ENCODE measurements at places on chromosomes 3 and 15.

GRCh38 chr3:168248383-168249204, 152.9 kb upstream of the GOLIM4 start:
- no peak for DNase-seq

- no peak for DNase-seq
Measured at GRCh38 chr3:146128179-146128578, 32.8 kb downstream of the PLOD2 start.

- DNase-seq: no peak
Measured at GRCh38 chr15:101533371-101534140, 44.0 kb upstream of the PCSK6 start.

GRCh38 chr3:150097588-150097890, 126.8 kb upstream of the PFN2 start:
- DNase-seq: no peak

- no peak for DNase-seq
Measured at GRCh38 chr3:57093971-57094535, 33.6 kb downstream of the SPATA12 start.

GRCh38 chr15:74499366-74499765, 38.4 kb upstream of the UBL7 start:
- no peak for DNase-seq

GRCh38 chr3:138936741-138937689, 9.9 kb downstream of the FOXL2 start:
- no peak for DNase-seq

DNA sequence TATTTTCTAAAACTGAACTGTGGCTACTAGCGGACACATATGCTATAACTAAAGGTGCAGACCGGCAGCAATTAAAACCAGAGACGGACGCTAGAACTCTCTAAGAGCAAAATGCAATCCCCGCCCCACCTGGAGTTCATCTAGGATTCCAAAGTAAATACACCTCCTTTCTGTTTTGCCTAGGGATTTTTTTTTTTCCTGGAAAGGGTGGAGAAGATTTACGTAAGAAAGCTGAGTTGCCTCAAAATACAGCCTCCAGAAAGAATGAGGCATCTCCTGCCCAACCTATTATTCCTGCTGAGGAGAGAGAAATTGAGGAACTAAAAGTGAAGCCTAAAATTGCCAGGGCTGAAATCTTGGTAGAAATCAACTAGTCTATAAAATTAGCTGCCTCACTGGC, 150.2 kb downstream of the TP63 start:
- no peak for DNase-seq

- no peak for DNase-seq
Measured at GRCh38 chr15:85284497-85284896, 95.9 kb upstream of the AKAP13 start.

DNA sequence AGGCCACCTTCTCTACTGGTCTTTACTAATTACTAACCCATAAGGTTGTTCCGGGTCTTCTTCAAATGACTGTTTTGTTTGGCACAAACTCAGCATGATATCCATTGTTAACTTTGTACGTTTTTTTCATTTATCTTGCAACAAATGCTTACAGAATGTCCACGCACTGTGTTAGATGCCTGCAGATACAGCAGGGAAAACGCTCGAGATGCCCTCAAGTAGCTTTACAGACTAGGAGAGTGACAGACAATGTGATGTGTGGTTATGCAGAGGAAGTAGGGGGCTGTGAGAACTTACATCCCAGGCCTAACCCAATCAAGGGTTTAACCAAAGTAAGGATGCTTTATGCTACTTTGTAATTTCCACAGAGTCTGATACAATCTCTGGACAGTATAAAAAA, 949 bp upstream of the RFC4 start:
- no peak for DNase-seq

DNA sequence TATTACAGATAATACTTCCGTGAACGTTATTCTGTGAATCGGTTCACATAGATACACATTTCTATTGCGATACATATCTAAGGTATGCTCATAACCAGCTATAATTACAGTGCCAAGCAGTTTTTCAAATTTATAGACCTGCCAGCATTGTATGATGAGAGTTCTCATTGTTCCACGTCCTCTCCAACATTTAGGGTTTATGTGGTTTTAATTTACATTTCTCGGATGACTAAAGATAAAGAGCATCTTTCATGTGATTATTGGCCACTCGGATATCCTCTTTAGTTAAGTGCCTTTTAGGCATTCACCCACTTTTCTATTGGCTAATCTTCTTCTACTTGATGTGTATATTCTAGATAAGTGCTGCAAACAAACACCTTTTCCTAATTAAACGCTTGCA, 134.7 kb upstream of the CCDC54 start:
- DNase-seq: no peak

DNA sequence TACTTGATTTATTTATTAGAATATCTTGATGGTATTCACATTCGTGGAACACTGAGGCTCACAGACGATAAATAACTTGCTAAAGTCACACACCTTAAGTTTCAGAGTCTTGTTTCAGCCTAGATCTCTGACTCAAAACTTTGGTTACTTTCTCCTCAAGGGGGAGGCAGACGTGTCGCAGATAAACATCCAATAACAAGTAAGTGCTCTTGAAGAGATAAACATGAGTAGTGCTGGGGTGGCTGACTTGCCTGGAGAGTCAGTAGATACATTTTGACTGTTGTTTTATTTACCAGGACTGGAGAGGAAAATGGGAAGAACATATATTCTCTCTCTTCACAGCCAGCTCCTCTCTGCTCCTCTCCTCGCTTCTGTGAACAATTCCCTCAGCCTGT, 31.3 kb downstream of the FBXO45 start:
- no peak for DNase-seq

- DNase-seq: no peak
Measured at GRCh38 chr3:58023531-58023930, 15.3 kb downstream of the FLNB start.

- DNase-seq: no peak
Measured at GRCh38 chr3:128334086-128334645, 132.5 kb downstream of the DNAJB8 start.

DNA sequence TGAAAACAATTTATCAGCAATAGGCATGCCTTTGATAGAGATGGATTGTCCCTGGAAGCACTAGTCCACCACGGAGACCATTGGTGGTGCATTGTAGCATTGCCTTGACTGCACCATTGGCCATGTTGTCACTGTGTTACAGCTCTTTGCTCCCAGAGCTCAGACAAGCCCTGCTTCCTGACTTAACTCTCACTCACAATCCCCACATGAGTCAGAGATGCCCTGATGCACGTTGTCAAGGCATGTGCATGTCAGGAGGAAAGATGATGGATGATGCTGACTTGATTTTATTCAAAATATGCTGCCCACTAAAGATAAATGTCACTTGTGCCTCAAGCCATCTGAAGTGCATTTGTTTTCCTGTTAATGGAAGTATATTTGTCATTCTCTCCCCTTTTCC, 266.1 kb downstream of the ARRDC4 start:
- DNase-seq: no peak

- DNase-seq: peak; percentile 3
Measured at GRCh38 chr15:94119923-94120775, 111.2 kb upstream of the MCTP2 start.

- DNase-seq: no peak
Measured at GRCh38 chr15:77650265-77650664, 17.6 kb upstream of the LINGO1 start.

DNA sequence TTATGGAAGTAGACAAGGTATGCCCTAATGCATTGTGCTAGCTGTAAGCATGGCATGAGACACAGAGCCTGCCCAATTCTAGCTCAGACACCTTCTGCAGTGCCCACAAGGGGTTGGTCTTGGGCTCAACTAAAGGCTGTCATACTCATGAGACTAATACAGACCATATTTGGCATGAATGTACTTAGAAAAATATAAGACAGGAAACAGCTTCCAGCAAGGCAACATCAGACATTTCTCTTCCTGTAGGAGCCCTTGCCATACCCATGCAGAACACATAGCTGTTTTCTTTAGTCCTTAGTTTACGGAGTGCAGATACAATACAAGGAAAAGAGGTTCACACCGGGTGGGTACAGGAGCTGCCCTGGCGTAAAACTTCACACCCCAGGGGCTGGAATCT, 30.5 kb upstream of the NR1I2 start:
- DNase-seq: no peak

DNA sequence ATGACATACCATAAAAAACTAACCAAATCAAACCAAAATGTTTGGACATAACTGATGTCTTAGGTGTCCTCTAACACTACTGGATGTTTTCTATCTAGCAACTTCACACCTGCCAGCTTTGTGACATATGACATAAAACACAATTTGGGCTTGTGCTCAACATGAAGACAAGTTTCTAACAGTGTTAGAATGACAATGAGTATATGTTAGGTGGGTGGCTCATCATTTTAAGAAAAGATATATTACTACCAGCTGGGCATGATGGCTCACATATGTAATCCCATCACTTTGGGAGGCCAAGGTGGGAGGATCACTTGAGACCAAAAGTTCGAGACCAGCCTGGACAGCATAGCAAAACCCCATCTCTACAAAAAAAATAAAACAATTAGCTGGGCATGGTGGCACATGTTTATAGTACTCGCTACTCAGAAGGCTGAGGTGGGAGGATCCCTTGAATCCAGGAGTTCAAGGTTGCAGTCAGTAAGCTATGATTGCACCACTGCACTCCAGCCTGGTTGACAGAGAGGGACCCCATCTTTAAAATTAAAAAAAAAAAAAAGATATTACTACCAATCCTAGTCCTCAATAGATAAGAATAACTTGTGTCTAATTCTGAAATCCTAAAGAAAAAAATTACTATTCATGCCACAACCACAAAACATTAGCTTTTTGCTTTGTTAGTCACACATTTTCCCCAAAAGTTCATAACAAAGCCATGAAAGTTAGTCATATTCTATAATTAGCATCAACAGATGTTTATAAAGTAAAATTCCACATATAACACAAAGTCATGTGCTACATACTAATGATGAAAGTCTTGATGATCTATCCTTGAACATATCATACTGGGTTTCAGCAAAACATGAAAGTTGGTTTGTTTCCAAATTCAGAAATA, 59.9 kb downstream of the LRRFIP2 start:
- DNase-seq: no peak

DNA sequence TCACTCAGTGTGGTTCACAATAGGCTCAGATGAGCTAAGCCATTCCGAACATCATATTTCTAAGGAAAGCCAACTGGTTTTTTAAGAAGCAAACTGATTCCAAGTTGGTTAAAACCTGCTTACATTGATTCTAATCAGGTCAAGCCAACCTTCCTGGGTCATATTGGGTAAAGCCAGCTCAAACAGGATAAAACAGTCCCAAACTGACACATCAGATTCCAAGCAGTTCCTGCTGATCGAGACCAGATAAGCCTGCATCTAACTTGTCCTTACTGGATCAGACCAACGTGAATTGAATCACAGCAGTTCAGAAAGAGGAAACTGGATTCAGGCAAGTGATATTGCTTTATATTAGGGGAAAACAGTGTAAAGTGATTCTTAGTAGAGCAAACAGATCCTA, 18.6 kb upstream of the THSD4 start:
- no peak for DNase-seq

DNA sequence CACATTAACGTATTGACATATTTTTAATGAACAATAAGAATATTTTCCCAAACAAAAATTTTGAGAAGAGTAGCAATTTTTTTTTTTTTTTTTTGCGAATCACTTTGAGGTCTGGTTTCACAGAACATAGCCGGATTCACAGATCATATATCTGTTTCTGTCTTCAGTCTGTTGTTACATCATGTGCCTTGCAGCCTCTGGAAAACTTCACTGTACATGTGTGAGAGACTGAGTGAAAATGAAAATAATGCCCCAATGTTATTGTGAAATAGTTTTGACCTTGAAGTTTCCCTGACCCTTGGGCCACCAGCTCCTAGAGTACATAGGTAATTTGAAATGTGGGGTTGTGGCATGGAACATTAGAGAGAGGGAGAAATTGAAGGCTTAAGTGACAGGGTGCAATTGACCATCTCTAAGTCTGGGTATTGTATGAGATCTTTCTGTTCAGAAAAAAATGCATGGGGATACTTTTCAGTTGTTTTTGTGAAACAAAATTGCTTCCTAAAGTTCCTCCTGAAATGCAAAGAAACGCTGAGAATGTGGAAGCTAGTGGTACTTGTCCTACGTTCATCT, 14.0 kb downstream of the ITPR1 start:
- no peak for DNase-seq

GRCh38 chr3:47476644-47477199, 981 bp upstream of the SCAP start:
- no peak for DNase-seq

GRCh38 chr3:25973122-25973521, 183.2 kb downstream of the OXSM start:
- no peak for DNase-seq

- no peak for DNase-seq
Measured at GRCh38 chr3:129558772-129559564, 16.0 kb downstream of the H1-8 start.

GRCh38 chr15:81113861-81114291, 20.2 kb upstream of the CFAP161 start:
- no peak for DNase-seq

DNA sequence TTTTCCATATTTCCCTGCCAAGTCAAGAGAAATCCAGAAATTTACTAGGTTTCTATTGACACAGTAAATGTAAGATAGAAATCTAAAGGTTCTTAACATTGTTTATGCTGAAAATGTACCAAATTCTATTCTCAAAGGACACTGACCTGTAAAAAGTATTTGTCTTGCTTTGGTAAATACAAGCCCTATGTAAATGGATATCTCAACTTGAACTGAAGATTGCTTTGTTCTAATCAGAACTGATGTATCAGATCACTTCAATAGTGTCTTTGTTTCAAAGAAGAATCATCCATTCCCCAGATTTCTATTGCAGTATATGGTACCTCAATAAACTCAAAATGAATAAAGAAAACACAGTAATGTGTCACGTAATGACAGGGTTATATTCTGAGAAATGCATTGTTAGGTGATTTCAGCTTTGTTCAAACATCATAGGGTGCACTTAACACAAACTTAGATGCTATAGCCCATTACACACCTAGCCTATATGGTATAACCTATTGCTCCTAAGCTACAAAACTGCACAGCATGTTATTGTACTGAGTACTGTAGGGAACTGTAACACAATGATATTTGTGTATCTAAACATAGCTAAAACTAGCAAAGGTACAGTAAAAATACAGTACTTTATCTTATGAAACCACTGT, 143.5 kb upstream of the NECTIN3 start:
- no peak for DNase-seq

GRCh38 chr3:187978433-187979011, 175.4 kb upstream of the LPP start:
- no peak for DNase-seq
